Bronchial epithelial cell (primary cell): ENCODE measurements at places on chromosomes 12 and 14. TPM values are rescaled to one million over a fixed set of nuclear protein-coding genes. Genes with fewer than 3 reads are reported as not detected.

PTPRO gene
- total RNA-seq: under 0.01 TPM in 1 of 2 replicates, not detected in the other

WNT1 gene
- total RNA-seq: not detected in 2 replicates

RPGRIP1 gene
- total RNA-seq: not detected in 2 replicates

BCL11B gene
- 2.9 and 5.3 TPM in 2 replicates for total RNA-seq

TAS2R31 gene
- 1.3 and 2.0 TPM in 2 replicates for total RNA-seq

VWF gene
- total RNA-seq: 0.26 and 0.51 TPM in 2 replicates

MMP17 gene
- 4.1 and 4.5 TPM in 2 replicates for total RNA-seq

PZP gene
- not detected in 2 replicates for total RNA-seq

MTA1 gene
- 25.5 and 26.1 TPM in 2 replicates for total RNA-seq

ADGRD1 gene
- total RNA-seq: under 0.01 TPM in 1 of 2 replicates, not detected in the other

VASH1 gene
- total RNA-seq: not detected in 2 replicates

HHIPL1 gene
- total RNA-seq: 0.53 and 1.2 TPM in 2 replicates

KCNJ8 gene
- total RNA-seq: under 0.01 TPM in 1 of 2 replicates, not detected in the other

FAM181A gene
- total RNA-seq: not detected in 2 replicates

COCH gene
- 0.26 TPM in 1 of 2 replicates, not detected in the other for total RNA-seq

REC8 gene
- total RNA-seq: 0.26 and 1.1 TPM in 2 replicates

SERPINA10 gene
- not detected in 2 replicates for total RNA-seq

WSCD2 gene
- total RNA-seq: not detected in 2 replicates

KRT2 gene
- not detected in 2 replicates for total RNA-seq

HSPB8 gene
- 0.26 and 2.4 TPM in 2 replicates for total RNA-seq

IL23A gene
- 0.13 TPM in 1 of 2 replicates, not detected in the other for total RNA-seq

SMCO2 gene
- 1.7 and 1.8 TPM in 2 replicates for total RNA-seq

KCNC2 gene
- under 0.01 TPM in 1 of 2 replicates, not detected in the other for total RNA-seq

C12orf42 gene
- total RNA-seq: not detected in 2 replicates

KRT6C gene
- 16.8 and 138 TPM in 2 replicates for total RNA-seq

GLT8D2 gene
- 1.0 and 1.3 TPM in 2 replicates for total RNA-seq

GOLT1B gene
- total RNA-seq: 49.9 and 67.1 TPM in 2 replicates

GUCY2C gene
- total RNA-seq: not detected in 2 replicates

NAV3 gene
- 1.6 and 3.2 TPM in 2 replicates for total RNA-seq

TAS2R10 gene
- total RNA-seq: 0.26 TPM in 2 replicates

CLEC4C gene
- not detected in 2 replicates for total RNA-seq

HOXC9 gene
- total RNA-seq: not detected in 2 replicates

TRAF3 gene
- total RNA-seq: 34.6 and 35.3 TPM in 2 replicates

MRPL51 gene
- 61.1 and 102 TPM in 2 replicates for total RNA-seq

KLRG1 gene
- under 0.01 TPM in 1 of 2 replicates, not detected in the other for total RNA-seq

SLCO1B3 gene
- 0.79 and 1.0 TPM in 2 replicates for total RNA-seq

OR6C70 gene
- total RNA-seq: not detected in 2 replicates

LTB4R2 gene
- total RNA-seq: 10.5 and 17.4 TPM in 2 replicates

RNU4-1 gene
- total RNA-seq: under 0.01 and 564 TPM in 2 replicates

BORCS5 gene
- 6.7 and 7.9 TPM in 2 replicates for total RNA-seq

BTBD6 gene
- total RNA-seq: 63.4 and 75.8 TPM in 2 replicates

DCAF4 gene
- total RNA-seq: 8.7 and 14.0 TPM in 2 replicates

POTEG gene
- not detected in 2 replicates for total RNA-seq

ANKS1B gene
- 0.26 and 0.38 TPM in 2 replicates for total RNA-seq

CDK4 gene
- 61.3 and 113 TPM in 2 replicates for total RNA-seq

MLH3 gene
- 18.3 and 24.0 TPM in 2 replicates for total RNA-seq
